ENCODE measurements at places on chromosomes 4 and X.

- DNase-seq, result no peak
Measured at GRCh38 chr4:41640906-41641305, 102.9 kb downstream of the LIMCH1 start.

- DNase-seq, result no peak
Measured at GRCh38 chr4:5719350-5720055, 8.5 kb downstream of the EVC start.

GRCh38 chrX:68596871-68597270, 50.6 kb upstream of the STARD8 start:
- DNase-seq, result no peak

DNA sequence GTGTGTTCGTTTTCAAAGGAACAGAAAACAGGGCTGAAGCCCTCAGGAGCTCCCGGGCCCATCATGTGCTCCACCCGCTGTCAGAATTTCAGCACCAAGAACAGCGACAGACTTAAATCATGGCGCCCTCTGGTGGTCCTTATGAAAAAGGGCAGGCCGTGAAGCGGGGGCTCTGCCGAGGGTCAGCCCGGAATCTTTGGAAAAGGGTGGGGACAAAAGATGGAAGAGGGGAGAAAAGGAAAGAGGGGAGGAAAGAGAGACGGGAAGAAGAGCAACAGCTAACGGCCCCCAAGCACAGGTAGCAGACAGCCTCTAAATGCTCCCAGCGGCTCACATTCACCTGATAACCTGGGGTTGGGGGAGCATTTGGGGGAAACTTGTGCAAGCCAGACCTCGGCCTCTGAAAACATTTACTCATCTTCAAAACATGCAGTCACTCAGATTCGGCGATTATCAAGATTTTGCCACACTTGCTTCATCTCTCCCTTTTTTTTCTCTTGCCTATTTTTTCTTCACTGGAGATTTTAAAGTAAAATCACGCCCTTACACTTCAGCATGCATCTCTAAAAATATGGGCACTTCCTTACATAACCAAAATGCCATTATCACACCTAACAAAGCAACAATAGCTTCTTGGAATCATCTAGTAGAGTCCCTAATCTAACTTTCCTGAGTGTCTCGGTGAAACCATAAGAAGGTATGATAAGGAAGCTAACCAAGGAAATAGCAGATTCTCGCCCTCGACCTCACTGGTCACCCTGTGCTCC, 28.1 kb upstream of the MAN2B2 start:
- peak; percentile 70 for DNase-seq

DNA sequence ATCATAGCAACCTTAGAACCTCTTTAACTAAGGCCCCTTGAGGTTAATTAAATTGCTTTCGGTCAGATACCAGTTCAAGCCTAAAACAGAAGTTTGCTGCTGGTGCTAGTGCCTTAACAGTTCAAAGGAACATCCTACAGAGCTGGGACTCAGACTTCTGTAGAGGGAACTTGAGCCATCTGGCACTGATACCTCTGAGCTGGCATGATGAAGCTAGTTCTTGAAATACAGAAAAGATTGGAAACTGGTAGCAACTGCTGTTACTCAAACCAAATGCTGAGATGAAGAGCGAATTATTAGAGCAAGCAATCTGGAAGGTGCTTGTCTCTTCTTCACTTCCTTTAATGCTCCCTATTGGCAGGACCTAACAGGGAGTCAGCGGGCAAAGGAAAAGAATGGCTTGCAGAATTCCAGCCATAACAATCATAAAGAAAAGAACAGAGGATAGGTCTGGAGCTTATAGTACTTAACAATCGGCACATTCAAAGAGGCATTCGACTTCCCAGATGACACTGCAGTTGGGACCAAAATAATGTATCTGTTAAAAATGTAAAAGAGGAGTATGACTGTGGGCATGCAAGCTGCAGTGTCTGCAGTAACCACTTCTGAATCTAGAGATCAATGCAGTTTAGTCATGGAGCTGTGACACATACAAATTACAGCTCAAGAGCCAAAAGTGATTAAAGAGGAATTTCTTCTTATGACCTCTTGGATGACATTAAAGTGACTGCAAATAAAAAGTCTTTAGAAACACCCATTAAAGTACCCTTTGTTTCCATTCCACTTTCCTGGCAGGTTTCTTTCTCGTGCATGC, 298.9 kb downstream of the PDGFC start:
- peak; percentile 41 for DNase-seq

- DNase-seq, result peak; percentile 63
Measured at GRCh38 chr4:22434895-22435294, 81.0 kb downstream of the ADGRA3 start.

DNA sequence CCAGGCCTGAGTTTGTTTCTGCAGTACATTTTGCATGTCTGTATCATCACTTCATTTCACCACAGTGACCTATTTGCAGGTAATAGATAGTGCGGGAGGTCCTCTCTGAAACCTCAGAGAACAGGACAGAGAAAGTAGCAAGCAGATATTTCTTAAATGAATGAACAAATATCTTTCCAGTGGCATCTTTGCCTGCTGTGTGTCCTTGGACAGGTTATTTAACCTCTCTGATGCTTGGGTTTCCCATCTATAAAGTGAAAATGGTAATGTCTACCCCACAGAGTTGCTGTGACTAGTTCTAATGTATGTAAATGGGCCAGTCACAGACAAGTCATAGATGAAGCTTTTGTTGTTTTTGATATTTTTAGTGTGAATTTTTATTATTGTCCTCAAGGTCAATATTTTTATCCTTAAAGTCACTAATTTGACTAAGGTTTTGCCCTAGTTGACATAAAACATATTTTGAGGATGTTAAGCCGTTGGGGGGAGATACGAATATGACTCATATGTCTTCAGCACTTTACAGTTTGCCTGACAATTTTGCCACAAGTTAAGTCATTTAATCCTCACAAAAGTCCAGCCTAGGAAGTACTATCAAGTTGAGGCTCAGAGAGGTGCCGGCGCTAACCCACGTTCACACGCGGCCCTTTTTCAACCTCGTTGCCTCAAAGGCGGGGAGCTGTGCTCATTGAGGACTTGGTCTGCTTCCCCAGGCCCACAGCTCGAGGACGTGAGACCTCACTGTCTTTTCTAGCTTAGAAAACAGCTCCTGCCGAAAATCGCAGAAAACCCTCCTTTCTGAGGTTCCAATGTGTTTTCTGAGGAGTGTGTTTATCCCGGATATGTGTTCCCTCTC, 126.7 kb upstream of the STX18 start:
- DNase-seq, result no peak

DNA sequence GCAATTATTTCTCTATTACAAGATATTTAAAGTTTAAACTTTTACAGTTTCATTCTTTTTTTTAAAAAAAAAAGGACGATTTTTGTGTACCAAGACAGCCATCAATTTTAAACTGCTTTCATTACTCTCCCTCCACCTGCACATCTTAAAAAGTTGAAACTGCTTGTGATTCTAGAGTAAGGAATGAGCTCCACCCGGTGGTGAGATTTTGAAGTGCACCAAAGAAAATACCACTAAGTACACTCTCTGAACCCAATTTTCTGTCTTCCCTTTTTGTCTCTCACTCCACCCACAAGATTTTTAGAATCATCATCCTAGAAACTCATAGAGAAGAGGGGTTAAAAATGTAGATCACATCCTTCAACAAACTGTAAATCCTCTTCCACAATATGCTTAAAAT, 91.3 kb upstream of the WDR44 start:
- peak; percentile 73 for DNase-seq

GRCh38 chr4:161404346-161405110, 759.3 kb downstream of the FSTL5 start:
- no peak for DNase-seq

GRCh38 chr4:182338746-182339145, 95.5 kb downstream of the TENM3 start:
- no peak for DNase-seq

Data from HT-29 (cell line).